Dermis microvascular lymphatic vessel endothelial cell (primary cell): ENCODE measurements at places on chromosomes 5 and 9. TPM values are rescaled to one million over a fixed set of nuclear protein-coding genes. Genes with fewer than 3 reads are reported as not detected.

Gene PROB1
- 3.1 and 5.1 TPM in 2 replicates for total RNA-seq

Gene UBAP1
- 22.3 and 27.6 TPM in 2 replicates for total RNA-seq

Gene ADAMTS12
- 1.2 and 5.2 TPM in 2 replicates for total RNA-seq

Gene GLDC
- 3.4 and 11.8 TPM in 2 replicates for total RNA-seq
